ENCODE measurements at places on chromosomes 7 and 10. TPM values are rescaled to one million over a fixed set of nuclear protein-coding genes. Genes with fewer than 3 reads are reported as not detected.

GRCh38 chr7:2614631-2615330, 17.0 kb upstream of the TTYH3 start:
- DNase-seq = no peak

Gene COG5
- 37.7 TPM for polyA plus RNA-seq

GRCh38 chr10:45198486-45199204, 116.8 kb downstream of the OR13A1 start:
- no peak for DNase-seq

Gene LLCFC1
- 1.5 TPM for polyA plus RNA-seq

DNA sequence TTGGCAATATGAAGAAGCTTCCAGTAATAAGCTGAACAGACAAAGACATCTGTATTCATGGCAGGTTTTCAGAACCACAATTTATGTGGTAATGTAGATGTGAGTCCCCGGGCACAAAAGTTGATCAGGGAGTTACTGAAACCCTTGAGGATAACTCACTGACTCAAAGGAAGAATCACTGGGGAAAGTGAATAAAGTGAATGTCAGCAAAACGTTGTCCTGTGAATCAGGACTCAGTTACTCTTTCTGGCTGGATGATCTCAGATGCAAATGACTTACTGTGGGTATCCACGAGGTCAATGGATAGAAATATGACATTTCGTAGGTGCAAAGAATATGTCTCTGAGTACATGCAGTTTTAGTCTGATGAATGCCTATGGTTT, 172.8 kb upstream of the CTBP2 start:
- no peak for DNase-seq

Gene NKX1-2
- polyA plus RNA-seq = not detected

DNA sequence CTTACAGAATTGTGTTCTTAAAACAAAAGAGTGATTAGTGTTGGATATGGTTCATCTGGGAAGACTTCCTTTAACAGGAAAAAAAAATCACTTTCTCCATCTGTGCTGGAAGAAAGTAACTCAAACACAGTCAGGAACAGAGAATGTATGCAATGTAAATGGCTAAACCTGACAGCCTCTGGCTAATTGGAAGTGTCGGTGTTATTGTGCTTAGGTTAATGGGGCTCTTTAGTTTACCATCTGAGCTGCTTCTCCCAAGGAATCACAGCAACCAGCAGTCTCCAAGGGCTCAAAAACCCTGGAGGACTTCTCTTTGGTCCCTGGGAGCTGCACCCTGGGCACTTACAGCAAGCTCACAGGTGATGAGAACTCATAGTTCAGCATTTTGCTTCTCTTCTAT, 724.5 kb downstream of the LRMDA start:
- no peak for DNase-seq

DNA sequence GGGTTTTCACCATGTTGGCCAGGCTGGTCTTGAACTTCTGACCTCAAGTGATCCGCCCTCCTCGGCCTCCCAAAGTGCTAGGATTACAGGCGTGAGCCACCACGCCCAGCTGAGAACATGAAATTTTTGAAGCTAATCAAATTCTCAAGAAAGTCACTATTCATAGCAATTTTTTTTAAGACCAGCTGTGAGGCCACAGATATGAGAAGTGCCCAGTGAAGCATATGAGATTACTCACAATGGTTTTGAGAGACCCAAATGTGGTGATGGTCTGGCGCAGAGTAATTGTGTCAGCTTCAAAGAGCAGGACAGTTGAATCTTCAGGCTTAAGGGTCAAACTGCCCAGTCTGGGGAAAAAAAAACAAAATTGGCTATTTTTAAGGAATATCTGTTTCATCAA, 16.2 kb downstream of the NCOA4 start:
- DNase-seq = no peak

- DNase-seq = no peak
Measured at GRCh38 chr7:27948861-27949260, 208.9 kb downstream of the TAX1BP1 start.

Gene LRGUK
- 4.3 TPM for polyA plus RNA-seq

DNA sequence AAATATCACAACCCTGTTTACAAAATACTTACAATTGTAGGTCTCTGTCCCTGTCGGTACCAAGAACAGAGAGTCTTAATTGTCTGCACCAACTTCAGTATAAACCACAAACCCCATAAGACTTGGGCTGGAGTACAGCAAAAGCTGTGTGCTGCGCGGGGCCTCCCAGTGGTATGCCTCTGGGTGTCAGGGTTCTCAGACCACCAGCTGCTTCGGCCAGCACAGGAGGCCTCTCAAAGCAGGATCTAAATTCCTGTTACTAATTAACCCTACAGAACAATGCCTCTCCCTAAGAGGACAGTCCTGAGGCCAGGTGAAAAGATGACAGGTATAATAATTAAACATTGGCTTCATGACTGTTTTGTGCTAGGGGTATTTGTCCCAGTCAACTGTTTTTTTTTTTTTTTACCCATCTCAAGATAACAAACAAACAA, 957 bp upstream of the SVIL start:
- DNase-seq = no peak

Gene ENTPD1
- polyA plus RNA-seq = 23.1 TPM

DNA sequence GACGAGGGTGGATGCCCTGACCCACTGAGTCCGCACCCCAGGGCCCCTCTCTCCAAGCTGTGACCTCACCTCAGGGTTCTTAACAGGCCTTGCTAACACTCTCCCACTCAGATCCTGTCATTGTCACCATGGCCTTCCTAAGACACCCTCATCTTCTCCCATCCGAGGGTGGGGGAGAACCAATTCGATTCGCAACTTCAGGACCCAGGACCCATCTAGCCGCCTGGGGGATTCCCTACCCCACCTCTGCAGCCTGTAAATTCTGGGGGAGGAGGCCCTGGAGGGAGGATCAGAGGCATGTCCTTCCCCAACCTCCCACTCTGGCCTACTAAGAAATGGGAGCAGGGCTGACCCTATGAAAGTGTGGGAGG, 17.4 kb downstream of the TRIM8 start:
- DNase-seq = no peak

- no peak for DNase-seq
Measured at GRCh38 chr10:75538144-75538543, 106.7 kb downstream of the LRMDA start.

- DNase-seq = no peak
Measured at GRCh38 chr10:116687633-116688032, 54.7 kb downstream of the HSPA12A start.

GRCh38 chr10:24706479-24707118, 17.1 kb downstream of the ARHGAP21 start:
- DNase-seq = no peak

DNA sequence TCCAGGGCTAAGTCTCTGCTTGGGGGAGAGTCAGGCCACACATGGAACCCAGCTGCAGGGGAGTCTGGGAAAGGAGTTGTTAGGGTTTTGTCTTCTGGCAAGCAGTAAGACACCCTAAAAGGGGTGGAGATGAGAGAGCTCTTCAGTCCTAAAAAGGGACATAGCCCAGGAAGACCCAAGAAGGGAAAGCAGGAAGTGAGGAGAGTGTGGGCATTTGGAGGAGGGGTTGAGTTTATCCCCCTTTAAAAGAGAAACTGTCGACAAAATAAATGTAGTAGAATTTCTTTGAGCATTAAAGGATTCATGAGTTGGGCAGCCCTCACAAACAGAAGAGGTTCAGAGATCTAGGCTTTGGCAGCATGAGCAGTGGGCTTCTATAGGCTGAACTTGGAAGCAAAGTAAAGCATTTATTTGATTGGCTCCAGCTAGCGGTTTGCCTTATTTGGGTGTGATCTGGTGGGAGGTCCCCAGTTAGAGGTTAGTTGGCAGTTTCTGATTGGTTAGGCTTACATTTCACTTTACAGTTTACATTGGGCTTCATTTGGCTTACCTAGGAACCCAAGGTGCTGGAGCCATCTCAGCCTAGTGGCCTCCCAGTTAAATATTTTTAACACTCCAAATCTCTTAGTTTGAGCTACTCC, 246.7 kb downstream of the CAMK1D start:
- no peak for DNase-seq

GRCh38 chr10:4586776-4587175, 239.2 kb upstream of the AKR1E2 start:
- DNase-seq = peak; percentile 66

DNA sequence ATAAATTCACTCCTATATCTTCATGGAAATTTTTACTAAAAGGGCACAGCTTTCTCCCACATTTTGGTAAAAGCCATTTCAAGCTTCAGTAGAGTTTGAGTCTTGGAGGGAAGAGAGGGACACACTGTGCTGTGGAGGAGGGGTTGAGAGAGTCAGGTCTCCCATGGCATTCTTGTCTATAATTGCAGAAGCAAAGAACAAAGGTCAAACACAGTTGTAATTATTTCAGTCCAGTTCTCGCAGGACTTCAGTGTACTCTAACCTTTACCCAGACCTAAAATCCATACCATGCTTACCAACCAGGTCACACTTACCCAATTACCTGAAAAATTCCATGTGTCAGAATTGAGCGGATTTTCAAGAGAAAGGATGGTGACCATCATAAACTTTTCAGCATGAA, 298.4 kb downstream of the XPNPEP1 start:
- DNase-seq = peak; percentile 10

Gene ZNF800
- polyA plus RNA-seq = 25.3 TPM

- no peak for DNase-seq
Measured at GRCh38 chr10:58590924-58591323, 78.3 kb downstream of the BICC1 start.

Gene CYP2E1
- 2.8 TPM for polyA plus RNA-seq

- no peak for DNase-seq
Measured at GRCh38 chr7:44625526-44626471, 19.4 kb downstream of the OGDH start.

Gene GHRHR
- 0.33 TPM for polyA plus RNA-seq

GRCh38 chr7:33494474-33494873, 365.1 kb downstream of the BBS9 start:
- DNase-seq = no peak

GRCh38 chr10:19014034-19014433, 34.6 kb upstream of the MALRD1 start:
- no peak for DNase-seq

DNA sequence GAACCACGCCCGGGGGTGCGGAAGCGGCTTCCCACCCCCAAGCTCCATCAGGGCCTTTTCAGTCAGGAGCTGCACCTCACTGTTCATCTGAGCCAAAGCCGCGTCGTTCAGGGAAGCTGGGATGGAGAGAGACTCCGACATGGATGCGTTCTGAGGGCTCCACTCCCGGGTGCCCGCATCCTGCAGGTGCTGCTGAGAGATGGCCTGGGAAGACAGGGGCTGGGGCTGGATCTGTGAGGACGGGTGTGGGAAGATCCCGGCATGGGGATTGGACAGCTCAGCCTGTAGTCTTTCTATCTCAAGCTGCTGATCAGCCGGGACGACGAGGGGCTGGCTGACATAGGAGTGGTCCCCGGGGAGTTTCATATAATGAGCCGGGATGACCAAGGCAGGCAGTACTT, 45.0 kb upstream of the NMT2 start:
- DNase-seq = no peak

DNA sequence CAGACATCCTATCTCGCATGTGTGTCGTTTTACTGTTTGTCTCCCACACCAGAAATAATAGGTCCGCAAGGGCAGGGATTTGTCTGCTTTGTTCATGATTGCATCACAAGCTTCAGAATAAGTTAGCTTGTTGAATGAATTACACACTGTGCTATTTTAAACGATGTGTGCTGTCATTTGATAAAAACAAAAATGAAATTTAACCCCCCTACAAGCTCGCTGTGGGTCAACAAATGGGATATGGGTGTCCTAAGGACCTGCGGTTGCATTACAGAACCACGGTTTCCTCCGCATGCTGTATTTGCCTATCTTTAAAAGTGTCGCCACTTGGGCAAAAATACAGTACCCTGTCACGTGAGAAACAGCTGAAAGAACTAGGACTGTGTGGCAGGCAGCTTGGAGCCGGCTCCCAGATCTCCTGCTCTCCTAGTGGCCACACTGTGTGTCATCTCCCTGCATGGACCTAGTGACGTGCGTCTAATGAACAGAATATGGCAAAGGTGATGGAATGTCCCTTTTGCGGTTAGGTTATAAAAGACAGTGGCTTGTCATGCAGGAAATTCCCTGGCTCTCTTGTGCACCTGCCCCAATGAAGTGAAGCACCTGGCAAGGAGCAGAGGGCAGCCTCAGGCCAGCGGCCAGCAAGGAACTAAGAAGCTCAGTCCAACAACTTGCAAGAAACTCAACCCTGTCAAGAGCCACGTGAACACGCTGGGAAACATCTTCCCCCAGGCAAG, 32.9 kb upstream of the CRYGN start:
- no peak for DNase-seq

Gene HOXA10
- polyA plus RNA-seq = 137 TPM

GRCh38 chr7:101699881-101700823, 71.1 kb upstream of the MYL10 start:
- DNase-seq = no peak

Gene BICC1
- polyA plus RNA-seq = 98.1 TPM

GRCh38 chr7:4830176-4830575, 31.7 kb downstream of the PAPOLB start:
- peak; percentile 79 for DNase-seq

- DNase-seq = no peak
Measured at GRCh38 chr10:78286668-78287067, 253.0 kb downstream of the RPS24 start.

- DNase-seq = no peak
Measured at GRCh38 chr7:55486991-55487390, 85.3 kb downstream of the VOPP1 start.

GRCh38 chr7:51134013-51134441, 182.6 kb downstream of the COBL start:
- no peak for DNase-seq

- no peak for DNase-seq
Measured at GRCh38 chr10:49010865-49011264, 71.2 kb upstream of the LRRC18 start.

- DNase-seq = no peak
Measured at GRCh38 chr7:45246339-45246738, 88.7 kb downstream of the RAMP3 start.

Gene ATP6V0A4
- 58.9 TPM for polyA plus RNA-seq

Gene POLR2J2
- 4.4 TPM for polyA plus RNA-seq

Data from left kidney (tissue), 8 donors.